ENCODE measurements at places on chromosomes 7 and 10.

DNA sequence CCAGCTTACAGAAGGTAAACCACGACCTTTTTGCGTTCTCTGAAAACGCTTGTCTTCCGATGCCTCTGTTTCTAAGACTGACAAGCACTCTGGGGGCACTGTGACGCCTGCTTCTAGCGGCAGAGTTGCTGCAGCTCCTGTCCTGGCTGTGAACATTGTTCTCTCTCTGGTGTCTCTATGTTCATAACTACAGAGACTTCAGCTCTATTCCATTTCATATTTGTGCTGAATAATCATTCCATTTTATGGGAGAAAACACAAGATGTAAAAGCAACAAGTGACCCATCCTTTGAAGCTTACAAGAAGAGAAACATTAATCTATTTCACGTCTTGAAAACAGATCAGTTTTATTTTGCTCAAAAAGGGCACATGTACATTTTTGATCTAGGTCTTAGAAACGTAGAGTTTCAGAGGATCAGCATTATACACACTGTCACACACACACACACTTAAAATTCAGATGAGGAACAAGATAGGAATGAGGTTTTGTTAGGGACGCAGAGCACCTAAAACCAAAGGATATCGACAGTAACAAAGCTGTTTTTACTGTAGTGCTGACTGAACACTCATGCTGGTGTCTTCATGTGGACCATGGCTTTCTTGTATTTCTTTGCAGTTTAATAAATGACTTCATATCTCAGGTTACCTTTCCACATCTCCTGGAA lies 3.0 kb downstream of the IKZF1 start:
- H3K4me1 ChIP-seq, result peaks cover 21% of the 10 kb centered on the region
- peaks cover 1% of the 10 kb centered on the region for H3K27me3 ChIP-seq

- H3K27ac ChIP-seq, result no peak overlapping the region
- no peak for DNase-seq
- H3K27me3 ChIP-seq, result no peaks in the 10 kb centered on the region
- no peaks in the 10 kb centered on the region for H3K4me1 ChIP-seq
- no peak overlapping the region for H3K4me3 ChIP-seq
These were observed 244.5 kb upstream of the ETV1 start for GRCh38 chr7:14233868-14234369.

GRCh38 chr7:47785923-47786556 lies 162.2 kb downstream of the PKD1L1 start:
- peaks cover 3% of the 10 kb centered on the region for H3K27me3 ChIP-seq
- no peaks in the 10 kb centered on the region for H3K4me1 ChIP-seq
- H3K27ac ChIP-seq, result no peak overlapping the region
- DNase-seq, result no peak

GRCh38 chr7:35505066-35505465 lies 189.9 kb downstream of the HERPUD2 start:
- no peak overlapping the region for H3K27ac ChIP-seq
- peaks cover 3% of the 10 kb centered on the region for H3K27me3 ChIP-seq
- H3K36me3 ChIP-seq, result no peaks in the 10 kb centered on the region
- no peaks in the 10 kb centered on the region for H3K4me1 ChIP-seq
